ENCODE measurements at places on chromosomes 3 and 15. TPM values are rescaled to one million over a fixed set of nuclear protein-coding genes. Genes with fewer than 3 reads are reported as not detected.

The TBCCD1 gene
- 15.9 TPM for total RNA-seq

The PLCL2 gene
- total RNA-seq: 6.7 TPM

The SNTN gene
- total RNA-seq: not detected

The NOX5 gene
- total RNA-seq: not detected

The DAZL gene
- not detected for total RNA-seq

The GXYLT2 gene
- 3.7 TPM for total RNA-seq

The NEK11 gene
- 8.6 TPM for total RNA-seq

The EHHADH gene
- 7.4 TPM for total RNA-seq

The CFAP161 gene
- 0.69 TPM for total RNA-seq

All from Daoy (cell line).